Left colon (tissue), 2 donors: ENCODE measurements at places on chromosomes 5 and 9. TPM values are rescaled to one million over a fixed set of nuclear protein-coding genes. Genes with fewer than 3 reads are reported as not detected.

- DNase-seq = peak; percentile 49
Measured at GRCh38 chr5:132457371-132458225, 33.0 kb downstream of the IRF1 start.

GRCh38 chr5:154370813-154371212 lies 75.0 kb upstream of the SAP30L start:
- no peak for DNase-seq

DNA sequence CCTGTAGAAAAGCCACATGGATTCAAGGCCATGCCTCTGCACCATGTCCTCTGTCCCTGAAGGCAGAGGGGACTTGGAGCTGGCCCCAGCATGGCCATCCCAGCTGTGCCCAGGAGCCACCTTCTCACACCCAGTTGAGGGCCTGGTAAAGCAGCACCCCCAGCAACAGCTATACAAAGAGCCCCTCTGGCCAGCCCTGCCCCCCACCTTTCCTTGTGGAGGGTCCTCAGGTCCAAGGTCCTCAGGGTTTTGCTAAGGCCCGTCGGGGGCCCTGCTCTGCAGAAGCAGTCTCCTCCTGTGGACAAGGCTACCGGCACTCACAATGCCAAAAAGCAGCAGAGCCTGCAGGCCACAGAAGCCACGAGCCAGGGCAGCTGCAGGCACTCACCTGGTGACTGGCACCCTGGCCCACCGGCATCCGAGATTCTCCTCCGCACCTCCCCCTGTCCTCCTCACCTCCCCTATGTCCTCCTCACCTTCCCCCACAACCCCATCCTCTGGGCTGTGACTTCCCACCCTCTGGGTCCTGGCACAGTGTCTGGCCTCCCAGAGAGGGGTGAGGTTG lies 39.9 kb upstream of the LPCAT1 start:
- no peak for DNase-seq

PCDHA3 gene
- 0.06 TPM for total RNA-seq

DNA sequence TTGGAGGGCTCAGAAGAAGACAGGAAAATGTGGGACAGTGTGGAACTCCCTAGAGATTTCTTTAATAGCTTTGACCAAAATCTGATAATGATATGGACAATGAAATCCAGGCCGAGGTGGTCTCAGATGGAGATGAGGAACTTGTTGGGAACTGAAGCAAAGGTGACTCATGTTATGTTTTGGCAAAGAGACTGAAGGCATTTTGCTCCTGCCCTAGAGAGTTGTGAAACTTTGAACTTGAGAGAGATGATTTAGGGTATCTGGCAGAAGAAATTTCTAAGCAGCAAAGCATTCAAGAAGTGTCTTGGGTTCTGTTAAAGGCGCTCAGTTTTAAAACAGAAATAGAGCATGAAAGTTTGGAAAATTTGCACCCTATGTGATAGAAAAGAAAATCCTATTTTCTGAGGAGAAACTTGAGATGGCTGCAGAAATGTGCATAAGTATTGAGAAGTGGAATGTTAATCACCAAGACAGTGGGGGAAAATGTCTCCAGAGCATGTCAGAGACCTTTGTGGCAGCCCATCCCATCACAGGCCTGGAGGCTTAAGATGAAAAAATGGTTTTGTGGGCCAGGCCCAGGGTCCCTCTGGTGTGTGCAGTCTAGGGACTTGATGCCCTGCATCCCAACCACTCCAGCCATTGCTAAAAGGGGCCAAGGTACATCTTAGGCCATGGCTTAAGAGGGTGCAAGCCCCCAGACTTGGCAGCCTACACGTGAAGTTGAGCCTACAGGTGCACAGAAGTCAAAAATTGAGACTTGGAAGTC lies 463.7 kb upstream of the TLE4 start:
- DNase-seq = no peak

- DNase-seq = no peak
Measured at GRCh38 chr5:21688655-21689054, 1164.5 kb downstream of the CDH12 start.

DNA sequence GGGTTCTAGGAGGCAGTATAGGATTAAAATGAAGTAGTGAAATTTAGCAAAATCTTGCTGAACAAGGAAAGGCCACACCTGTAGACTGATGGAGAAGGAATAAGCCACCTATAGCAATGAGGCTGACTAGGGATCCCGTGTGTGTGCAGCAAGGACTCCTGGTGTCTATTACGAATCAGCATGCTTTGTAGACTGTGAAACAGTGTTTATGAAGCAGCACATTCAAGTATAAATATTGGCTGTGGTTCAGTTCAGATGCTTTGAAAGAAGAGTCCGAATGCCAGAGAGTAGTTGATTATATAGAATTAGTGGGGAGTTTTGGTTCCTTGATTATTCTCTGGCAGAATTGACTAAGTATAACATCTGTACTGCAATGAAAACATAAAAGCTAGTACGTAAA lies 41.8 kb downstream of the CAST start:
- no peak for DNase-seq
